ENCODE measurements at places on chromosomes 11 and 22. TPM values are rescaled to one million over a fixed set of nuclear protein-coding genes. Genes with fewer than 3 reads are reported as not detected.

DNA sequence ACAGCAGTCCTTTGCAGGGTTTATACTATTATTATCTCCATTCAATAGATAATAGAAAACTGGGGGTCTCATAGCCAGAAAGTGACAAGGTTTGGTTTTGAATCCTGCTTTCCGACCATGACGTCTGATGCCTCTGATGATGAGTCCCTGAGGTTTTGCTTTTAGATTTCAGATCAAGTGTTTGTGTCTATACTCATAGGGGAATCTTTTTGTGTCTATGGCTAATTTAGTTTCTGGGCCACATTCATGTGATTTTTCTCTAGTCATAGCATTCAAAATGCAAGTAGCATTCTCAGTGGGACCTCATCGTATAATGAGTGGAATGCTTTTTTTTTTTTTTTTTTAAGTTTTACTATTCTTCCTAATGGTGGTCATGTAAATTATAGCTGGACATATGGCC lies 72.9 kb downstream of the TNRC6B start:
- no peak for DNase-seq
- no peaks in the 10 kb centered on the region for H3K27me3 ChIP-seq
- peaks cover 46% of the 10 kb centered on the region for H3K36me3 ChIP-seq
- H3K4me1 ChIP-seq: peaks cover 46% of the 10 kb centered on the region

DNA sequence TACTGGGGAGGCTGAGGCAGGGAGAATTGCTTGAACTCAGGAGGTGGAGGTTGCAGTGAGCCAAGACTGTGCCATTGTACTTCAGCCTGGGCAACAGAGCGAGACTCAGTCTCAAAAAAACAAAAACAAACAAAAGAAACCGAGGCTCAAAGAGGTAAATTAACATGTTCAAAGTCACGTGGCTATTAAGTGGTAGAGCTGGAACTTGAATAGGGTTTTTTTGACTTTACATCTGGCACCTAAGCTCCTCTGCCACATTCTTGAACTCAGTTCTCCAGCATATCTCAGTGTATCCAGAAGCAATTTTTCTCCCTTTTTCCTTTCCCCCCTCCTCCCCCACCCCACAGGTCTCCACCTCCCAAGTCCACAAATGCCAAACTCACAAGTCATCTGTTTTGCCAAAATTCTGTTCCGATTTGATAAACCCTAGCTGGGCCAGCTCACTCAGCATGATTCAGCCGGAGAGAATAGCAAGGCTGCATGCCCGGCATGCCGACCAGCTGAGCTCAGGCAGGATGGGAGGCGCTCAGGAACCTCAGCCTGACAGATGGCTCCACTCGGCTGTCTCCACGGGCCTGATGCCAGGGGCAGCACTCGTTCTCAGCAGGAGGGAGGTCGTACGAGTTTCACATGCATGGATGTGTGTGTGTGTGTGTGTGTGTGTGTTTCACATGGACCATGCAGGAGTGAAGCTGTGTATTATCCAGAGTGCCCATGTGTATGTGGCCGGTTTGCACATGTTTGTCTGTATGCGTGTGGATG lies 63.2 kb upstream of the RRAS2 start:
- DNase-seq: no peak
- no peaks in the 10 kb centered on the region for H3K36me3 ChIP-seq
- peaks cover 8% of the 10 kb centered on the region for H3K4me1 ChIP-seq
- H3K27ac ChIP-seq: no peak overlapping the region
- no peaks in the 10 kb centered on the region for H3K27me3 ChIP-seq

SLC25A18 gene
- not detected for total RNA-seq

GRCh38 chr11:117761993-117762392 lies 35.0 kb downstream of the DSCAML1 start:
- H3K27me3 ChIP-seq: peaks cover under 1% of the 10 kb centered on the region
- DNase-seq: no peak
- H3K36me3 ChIP-seq: no peaks in the 10 kb centered on the region
- no peaks in the 10 kb centered on the region for H3K4me1 ChIP-seq
- H3K4me3 ChIP-seq: no peak overlapping the region

DNA sequence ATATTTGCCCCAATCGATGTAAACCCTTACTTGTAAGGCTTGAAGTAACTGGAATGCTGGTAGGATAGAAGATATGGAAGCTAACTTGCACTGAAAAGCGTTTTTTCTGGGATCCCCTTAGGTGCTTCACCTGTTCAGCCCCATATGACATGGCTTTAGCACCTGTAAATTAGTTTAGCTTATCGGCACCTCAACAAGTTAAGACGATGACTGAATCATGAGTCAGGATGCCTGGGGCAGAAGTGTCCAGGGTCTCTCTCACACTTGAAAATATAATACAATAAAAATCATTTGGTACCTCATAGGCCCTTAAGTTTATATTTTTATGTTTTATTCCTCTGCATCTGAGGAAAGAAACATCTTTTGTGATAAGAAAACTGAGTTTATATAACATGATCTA lies 409.2 kb upstream of the LRRC4C start:
- no peaks in the 10 kb centered on the region for H3K4me1 ChIP-seq
- no peak overlapping the region for H3K27ac ChIP-seq
- DNase-seq: no peak
- H3K27me3 ChIP-seq: no peaks in the 10 kb centered on the region
- no peaks in the 10 kb centered on the region for H3K36me3 ChIP-seq

DNA sequence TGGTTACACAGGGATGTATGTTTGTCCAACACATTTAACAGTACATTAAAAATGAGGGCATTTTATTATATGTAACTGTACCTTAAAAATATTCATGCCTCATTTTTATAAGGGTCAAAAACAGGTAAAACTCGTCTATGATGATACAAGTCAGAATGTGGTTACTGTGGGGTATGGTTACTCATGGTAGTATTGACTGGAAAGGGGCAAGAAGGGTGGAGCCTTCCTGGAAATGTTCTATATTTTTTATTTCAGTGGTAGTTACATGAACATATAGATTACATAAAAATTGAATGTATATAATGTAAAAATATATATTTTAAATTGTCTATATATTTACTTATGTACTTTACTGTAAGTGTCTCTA lies 99.8 kb downstream of the STIM1 start:
- H3K27ac ChIP-seq: peak overlapping the region; percentile 90
- no peaks in the 10 kb centered on the region for H3K27me3 ChIP-seq

- H3K27ac ChIP-seq: peak overlapping the region; percentile 81
- H3K27me3 ChIP-seq: peaks cover 12% of the 10 kb centered on the region
- peak overlapping the region; percentile 81 for H3K4me3 ChIP-seq
- H3K4me1 ChIP-seq: peaks cover 57% of the 10 kb centered on the region
- peak; percentile 65 for DNase-seq
- H3K36me3 ChIP-seq: peaks cover 25% of the 10 kb centered on the region
Measured at GRCh38 chr22:17087498-17088131, 2.8 kb downstream of the IL17RA start.

DNA sequence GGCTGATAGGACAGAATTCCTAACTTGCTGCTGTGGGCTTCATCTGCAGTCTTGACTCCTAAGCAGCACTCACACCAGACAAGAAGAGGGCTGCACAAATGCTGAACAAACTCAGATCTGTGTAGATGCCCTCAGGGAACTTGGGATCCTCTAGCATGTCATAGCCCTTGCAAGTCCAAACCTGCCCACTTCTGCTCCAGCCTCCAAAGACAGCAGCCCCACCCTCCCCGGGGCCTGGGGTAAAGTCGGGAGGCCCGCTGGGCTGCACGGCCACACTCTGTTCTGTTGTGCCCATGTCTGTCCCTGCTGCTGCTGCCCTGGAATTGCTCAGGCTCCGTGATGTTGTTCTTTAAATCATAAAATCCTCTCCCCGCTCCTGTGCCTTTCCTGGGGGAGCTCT lies 28.3 kb downstream of the DRD2 start:
- H3K27me3 ChIP-seq: peaks cover 15% of the 10 kb centered on the region
- H3K36me3 ChIP-seq: no peaks in the 10 kb centered on the region
- no peak for DNase-seq
- no peak overlapping the region for H3K4me3 ChIP-seq
- H3K27ac ChIP-seq: no peak overlapping the region

- no peak overlapping the region for H3K4me3 ChIP-seq
- DNase-seq: no peak
Measured at GRCh38 chr22:50018608-50019285, 6.2 kb upstream of the IL17REL start.

- no peak for DNase-seq
- peaks cover 55% of the 10 kb centered on the region for H3K36me3 ChIP-seq
- H3K27ac ChIP-seq: no peak overlapping the region
- no peak overlapping the region for H3K4me3 ChIP-seq
- H3K27me3 ChIP-seq: no peaks in the 10 kb centered on the region
Measured at GRCh38 chr11:4025248-4025966, 69.2 kb upstream of the RRM1 start.

MS4A1 gene
- not detected for total RNA-seq

DNA sequence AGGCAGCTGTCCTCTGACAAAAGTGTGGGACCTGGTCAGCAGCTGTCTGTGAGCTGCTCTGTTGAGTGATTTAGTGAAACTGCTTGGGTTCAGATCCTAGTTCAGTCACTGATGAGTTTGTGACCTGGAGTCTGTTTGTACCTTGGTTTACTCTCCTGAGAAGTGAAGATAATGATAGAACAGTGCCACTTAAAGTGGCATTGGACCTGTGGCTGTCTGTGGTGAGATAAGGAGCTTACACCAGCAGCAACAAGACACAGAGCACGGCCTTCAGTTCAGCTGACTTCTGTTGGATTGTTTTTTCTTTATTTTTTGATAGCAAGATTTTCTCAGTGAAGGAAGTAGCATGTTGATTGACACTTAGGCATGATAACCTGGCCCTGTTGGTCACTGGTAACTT lies 46.2 kb upstream of the CTTN start:
- no peaks in the 10 kb centered on the region for H3K27me3 ChIP-seq
- peaks cover 33% of the 10 kb centered on the region for H3K36me3 ChIP-seq
- no peak overlapping the region for H3K4me3 ChIP-seq

DAGLA gene
- total RNA-seq: 0.13 TPM

- no peaks in the 10 kb centered on the region for H3K36me3 ChIP-seq
- no peaks in the 10 kb centered on the region for H3K4me1 ChIP-seq
- no peaks in the 10 kb centered on the region for H3K27me3 ChIP-seq
- H3K4me3 ChIP-seq: no peak overlapping the region
Measured at GRCh38 chr11:80116796-80117195, 676.0 kb upstream of the TENM4 start.

GRCh38 chr11:36488096-36488495 lies 22.0 kb downstream of the TRAF6 start:
- no peak overlapping the region for H3K4me3 ChIP-seq
- peaks cover 28% of the 10 kb centered on the region for H3K4me1 ChIP-seq
- no peak for DNase-seq

GRCh38 chr22:38441620-38442287 lies 13.2 kb downstream of the KCNJ4 start:
- no peak overlapping the region for H3K27ac ChIP-seq
- no peaks in the 10 kb centered on the region for H3K4me1 ChIP-seq
- H3K27me3 ChIP-seq: peaks cover 23% of the 10 kb centered on the region
- no peaks in the 10 kb centered on the region for H3K36me3 ChIP-seq

- H3K27ac ChIP-seq: no peak overlapping the region
- no peak for DNase-seq
- H3K4me1 ChIP-seq: no peaks in the 10 kb centered on the region
- H3K4me3 ChIP-seq: no peak overlapping the region
- no peaks in the 10 kb centered on the region for H3K27me3 ChIP-seq
Measured at GRCh38 chr11:105393326-105393725, 216.5 kb upstream of the GRIA4 start.

GRCh38 chr11:30431127-30431814 lies 108.4 kb downstream of the ARL14EP start:
- no peak for DNase-seq
- no peak overlapping the region for H3K27ac ChIP-seq
- H3K36me3 ChIP-seq: no peaks in the 10 kb centered on the region
- H3K27me3 ChIP-seq: peaks cover 2% of the 10 kb centered on the region
- no peaks in the 10 kb centered on the region for H3K4me1 ChIP-seq
- H3K4me3 ChIP-seq: no peak overlapping the region

All from activated CD4-positive, alpha-beta memory T cell treated with anti-CD3 and anti-CD28 coated beads, Interleukin-2, amount 10 ng/mL, durations not matched to agents 7 days and 5 days (primary cell).